ENCODE measurements at places on chromosomes 2 and 18. TPM values are rescaled to one million over a fixed set of nuclear protein-coding genes. Genes with fewer than 3 reads are reported as not detected.

DNA sequence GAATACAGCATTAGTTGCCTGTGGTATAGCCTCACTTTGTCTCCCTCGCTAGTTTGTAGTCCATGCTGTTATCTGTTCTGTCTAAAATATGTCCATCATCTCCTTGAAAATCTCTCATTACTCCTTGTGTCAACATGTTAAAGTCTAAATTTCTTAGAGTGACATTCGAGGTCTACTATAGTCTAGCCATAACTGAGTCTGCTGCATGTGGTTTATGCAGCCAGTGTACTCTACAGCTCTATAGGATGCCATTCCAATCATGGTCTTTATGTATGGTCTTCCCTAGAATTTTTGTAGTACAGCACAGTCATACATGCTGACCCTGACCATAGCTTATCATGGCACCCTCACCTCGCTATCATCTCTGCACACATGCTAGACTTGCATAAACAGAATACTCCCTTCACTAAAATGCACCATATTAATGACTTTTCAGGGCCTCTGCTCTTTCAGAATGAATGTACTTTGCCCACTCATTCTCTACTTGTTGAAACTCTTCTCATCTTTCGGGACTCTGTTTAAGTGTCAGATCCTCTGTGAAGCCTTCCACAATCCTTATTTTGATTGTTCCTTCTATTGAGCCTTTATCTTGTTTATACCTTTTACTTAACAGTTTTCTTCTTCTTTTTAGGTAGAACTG lies 12.8 kb downstream of the TANK start:
- H3K27me3 ChIP-seq = no peaks in the 10 kb centered on the region
- H3K4me3 ChIP-seq = no peak overlapping the region
- peaks cover 90% of the 10 kb centered on the region for H3K36me3 ChIP-seq
- peak overlapping the region; percentile 19 for H3K27ac ChIP-seq
- DNase-seq = no peak

DNA sequence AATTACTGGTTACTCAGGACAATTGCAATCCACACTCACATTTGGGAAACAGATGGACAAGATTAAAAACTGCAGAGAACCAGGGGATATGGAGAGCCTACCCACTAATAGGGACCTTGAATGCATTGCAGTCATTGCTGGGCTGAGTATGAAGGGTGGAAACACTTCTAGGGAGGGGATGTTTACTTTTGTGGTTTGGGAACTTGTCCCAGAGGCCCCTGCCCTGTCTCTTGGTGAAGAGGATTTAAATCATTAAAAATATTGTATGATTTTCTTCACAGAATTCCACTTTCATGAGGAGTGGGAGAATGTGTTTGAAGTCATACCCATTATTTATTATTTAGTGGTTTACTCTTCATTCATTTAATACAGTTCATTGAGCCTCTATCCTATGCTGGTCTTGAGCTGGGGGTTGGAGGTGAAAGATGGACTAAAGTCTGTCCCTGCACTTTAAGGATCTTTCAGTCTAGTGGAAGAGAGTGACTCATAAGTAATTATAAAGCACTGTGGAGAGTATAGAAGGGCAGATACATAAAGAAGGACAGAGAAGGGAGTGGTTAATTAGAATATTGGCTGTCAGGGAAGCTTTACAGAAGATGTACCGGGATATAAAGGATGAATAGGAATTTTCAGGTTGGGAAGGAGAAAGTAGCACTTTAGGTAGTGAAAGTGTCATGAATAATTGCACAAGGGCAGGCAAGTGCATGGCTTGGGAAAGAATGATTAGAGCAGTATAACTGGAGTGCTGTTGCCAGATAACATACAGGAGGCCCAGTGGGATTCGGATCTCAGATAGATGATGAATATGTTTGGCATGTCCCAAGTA lies 313.4 kb downstream of the LPIN1 start:
- H3K4me3 ChIP-seq = no peak overlapping the region
- no peaks in the 10 kb centered on the region for H3K36me3 ChIP-seq
- H3K4me1 ChIP-seq = peaks cover 39% of the 10 kb centered on the region

DNA sequence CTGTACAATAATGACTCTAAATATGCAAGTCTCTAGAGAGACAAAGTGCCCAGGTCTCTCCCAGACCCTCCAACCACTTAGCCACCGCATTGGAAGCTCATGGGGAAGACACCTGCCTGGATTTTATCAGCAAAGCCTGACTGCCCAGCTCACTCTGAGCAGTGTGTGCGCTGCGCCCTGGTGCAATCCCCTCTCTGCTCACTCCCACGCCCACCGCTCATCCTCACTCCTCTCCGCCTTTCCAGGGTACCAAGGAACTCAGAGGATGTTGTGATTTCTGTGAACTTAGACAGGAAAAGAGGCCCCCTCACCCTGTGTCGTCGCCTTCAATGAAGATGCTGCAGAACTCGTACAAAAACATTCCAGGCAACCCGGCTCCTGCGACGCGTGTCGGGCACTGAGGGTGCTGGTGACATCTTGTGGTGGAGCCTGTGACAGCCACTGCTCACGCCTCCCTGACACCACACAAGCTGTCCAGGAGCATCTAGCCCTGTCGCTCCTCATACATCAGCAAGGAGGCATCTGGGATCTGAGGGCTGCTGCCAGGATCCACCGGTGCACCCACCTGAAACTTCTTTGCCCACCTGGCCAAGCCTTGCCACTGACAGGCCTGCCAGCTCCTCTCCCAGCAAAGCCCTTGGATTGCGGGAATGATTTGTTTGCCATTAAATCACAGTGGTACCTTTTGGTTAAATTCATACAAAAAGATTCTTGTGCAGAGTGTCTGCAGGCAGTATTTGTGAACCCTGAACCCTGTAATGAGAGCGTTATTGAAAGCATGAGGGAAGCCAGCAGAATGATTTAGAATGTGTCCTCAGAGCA lies 220.4 kb downstream of the ZNF516 start:
- no peak overlapping the region for H3K27ac ChIP-seq
- no peaks in the 10 kb centered on the region for H3K4me1 ChIP-seq
- no peak for DNase-seq
- H3K27me3 ChIP-seq = no peaks in the 10 kb centered on the region

- DNase-seq = no peak
- no peak within 1 kb of the TSS for H3K4me3 ChIP-seq
- H3K4me1 ChIP-seq = no peaks in the 10 kb centered on the region
- H3K36me3 ChIP-seq = no peaks in the 10 kb centered on the region
Observed at GRCh38 chr2:124025171-124025580, at the start of gene CNTNAP5. Gene CNTNAP5, plus strand, starts transcription at chr2:124025287. Its CDS starts 364 bp downstream, at chr2:124025651.

The CD302 gene
- total RNA-seq = 0.16 TPM
